ENCODE measurements at places on chromosomes 2 and 18.

- DNase-seq: no peak
Measured at GRCh38 chr18:13305301-13305700, 86.7 kb downstream of the LDLRAD4 start.

- no peak for DNase-seq
Measured at GRCh38 chr2:196249171-196249570, 77.8 kb upstream of the STK17B start.

- no peak for DNase-seq
Measured at GRCh38 chr2:172965433-172966212, 110.0 kb upstream of the MAP3K20 start.

DNA sequence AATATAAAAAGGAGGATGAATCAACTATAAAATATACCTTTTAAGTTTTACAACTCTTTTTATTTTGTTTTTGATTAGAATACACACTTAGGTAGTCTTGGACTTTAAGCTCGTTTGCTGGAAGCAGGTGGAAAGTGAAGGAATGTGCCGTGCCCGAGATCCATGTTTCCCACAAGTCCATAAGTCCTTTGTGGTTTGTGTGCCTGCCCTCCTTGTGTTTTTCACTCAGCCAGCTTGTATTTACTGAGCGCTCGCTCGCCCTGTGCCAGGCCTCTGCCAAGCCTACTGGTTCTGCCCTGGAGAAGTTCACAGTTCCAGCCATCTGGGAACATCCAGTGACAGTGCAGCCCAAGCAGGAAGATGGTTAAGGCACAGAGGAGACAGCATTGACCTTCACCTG lies 142.6 kb downstream of the MGAT5 start:
- no peak for DNase-seq

DNA sequence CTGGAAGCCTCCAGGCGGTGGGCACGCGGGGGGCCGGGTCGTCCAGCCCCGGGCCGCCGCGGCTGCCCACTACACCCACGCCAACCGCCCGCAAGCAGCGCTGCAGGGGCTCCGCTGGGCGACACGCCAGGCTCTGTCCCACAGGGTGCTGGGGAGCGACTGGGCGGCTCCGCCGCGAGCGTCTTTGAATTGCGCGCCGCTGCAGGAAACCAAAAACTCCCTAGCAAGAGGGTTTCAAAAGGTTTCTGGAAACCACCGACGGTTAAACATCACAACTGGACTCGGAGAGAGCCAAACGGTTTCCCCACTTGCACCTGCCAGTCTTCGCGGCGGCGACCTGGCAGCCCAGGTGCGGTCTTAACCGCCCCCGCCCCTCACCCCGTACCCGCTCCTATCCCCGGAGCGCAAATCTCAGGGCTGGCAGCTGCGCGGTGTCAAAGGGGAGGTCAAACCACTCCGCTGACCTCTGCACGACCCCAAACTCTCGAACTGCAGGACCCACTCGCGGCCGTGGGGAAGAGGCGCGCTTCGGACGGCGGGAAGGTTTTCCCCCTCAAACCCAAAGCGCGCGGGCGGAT lies 1.0 kb downstream of the CXCR4 start:
- DNase-seq: peak; percentile 45

GRCh38 chr2:67289921-67290371 lies 107.2 kb upstream of the ETAA1 start:
- no peak for DNase-seq

GRCh38 chr2:31088504-31089195 lies 49.6 kb downstream of the GALNT14 start:
- no peak for DNase-seq

GRCh38 chr2:30915486-30915885 lies 108.2 kb upstream of the CAPN13 start:
- no peak for DNase-seq

DNA sequence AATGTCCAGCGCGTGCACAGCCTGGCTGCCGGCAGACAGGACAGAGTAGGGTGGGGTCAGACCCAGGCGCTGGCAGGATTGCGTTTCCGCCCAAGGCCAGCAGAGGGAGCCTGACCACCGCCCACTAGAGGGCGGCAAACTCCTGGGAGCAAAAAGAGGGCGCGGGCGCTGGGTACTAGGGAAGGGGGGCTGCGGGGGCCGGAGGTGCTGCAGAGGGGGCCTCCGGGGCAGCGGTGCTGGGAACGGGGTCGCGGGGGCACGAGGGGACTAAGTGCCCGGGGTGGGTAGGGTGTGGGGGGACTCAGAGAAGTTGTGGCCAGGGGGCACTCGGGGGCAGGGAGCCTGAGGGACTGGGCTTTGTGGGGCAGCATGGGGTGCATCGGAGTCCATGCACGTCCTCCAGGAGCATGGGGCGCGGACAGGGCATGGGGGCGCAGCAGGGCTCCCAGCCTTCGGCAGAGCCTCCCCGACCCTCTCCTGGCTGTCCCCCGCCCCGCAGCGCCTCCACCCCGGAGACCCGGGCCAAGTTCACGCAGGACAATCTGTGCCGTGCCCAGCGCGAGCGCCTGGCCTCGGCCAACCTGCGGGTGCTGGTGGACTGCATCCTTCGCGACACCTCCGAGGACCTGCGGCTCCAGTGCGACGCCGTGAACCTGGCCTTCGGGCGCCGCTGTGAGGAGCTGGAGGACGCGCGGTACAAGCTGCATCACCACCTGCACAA lies 3.2 kb downstream of the TEKT4 start:
- peak; percentile 56 for DNase-seq

- no peak for DNase-seq
Measured at GRCh38 chr2:85812094-85812735, 58.4 kb downstream of the ATOH8 start.

GRCh38 chr18:7605705-7606104 lies 38.6 kb downstream of the PTPRM start:
- no peak for DNase-seq

DNA sequence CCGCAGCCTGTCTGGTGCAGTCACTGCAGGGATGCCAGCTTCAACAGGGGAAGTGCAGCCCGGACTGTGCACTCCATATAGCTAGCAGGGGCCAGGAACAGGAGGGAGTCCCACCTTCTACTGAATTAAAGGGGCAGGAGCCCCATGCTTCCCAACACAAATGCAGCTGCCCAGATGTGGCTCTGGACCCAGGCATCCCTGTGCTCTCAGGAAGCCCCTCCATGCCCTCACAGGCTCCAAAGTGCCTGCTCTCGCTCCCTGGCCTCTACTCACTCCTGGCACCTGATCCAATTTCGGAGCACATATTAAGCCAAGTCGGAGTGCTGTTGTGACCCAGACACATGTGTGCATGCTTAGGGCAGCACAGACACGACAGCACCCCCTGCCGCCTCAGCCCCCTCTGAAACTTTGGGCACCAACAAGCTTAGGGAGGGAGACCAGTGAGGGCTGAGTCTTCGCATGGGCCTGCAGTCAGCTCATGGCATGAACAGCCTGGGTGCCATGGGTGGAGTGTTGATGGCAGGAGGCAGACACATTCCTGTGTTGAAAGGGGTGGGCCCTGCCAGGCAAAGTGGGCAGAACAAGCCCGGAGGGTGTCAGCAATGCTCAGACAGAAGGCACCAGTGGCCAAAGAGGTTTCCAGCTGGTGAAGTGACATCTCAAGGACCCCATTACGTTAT lies 83.5 kb downstream of the ZNF804A start:
- DNase-seq: no peak

DNA sequence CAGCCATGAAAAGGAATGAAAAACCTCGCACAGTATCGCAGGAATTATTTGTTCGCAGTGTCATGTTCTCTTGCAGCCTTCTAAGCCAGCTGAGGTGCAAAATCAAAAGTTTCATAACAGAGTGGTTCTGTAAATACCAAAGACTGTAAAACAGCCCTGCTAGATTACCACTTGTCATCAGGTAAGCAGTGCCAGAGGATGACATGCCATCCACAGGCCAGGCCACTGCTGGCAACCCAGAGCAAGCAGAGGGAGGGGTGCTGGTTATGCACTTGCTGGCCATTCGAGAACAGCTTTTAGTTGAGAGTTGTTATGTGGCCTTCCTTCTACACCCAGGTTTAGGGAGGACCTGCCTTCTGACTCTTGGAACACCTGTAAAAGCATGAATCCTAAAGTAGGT lies 114.3 kb upstream of the MGAT5 start:
- DNase-seq: no peak
